ENCODE measurements at places on chromosomes 3 and 15.

- no peak for DNase-seq
These were observed 19.3 kb upstream of the ZNF770 start for GRCh38 chr15:35007397-35007796.

GRCh38 chr3:192275741-192276355 is 451.5 kb downstream of the FGF12 start:
- DNase-seq, result no peak

DNA sequence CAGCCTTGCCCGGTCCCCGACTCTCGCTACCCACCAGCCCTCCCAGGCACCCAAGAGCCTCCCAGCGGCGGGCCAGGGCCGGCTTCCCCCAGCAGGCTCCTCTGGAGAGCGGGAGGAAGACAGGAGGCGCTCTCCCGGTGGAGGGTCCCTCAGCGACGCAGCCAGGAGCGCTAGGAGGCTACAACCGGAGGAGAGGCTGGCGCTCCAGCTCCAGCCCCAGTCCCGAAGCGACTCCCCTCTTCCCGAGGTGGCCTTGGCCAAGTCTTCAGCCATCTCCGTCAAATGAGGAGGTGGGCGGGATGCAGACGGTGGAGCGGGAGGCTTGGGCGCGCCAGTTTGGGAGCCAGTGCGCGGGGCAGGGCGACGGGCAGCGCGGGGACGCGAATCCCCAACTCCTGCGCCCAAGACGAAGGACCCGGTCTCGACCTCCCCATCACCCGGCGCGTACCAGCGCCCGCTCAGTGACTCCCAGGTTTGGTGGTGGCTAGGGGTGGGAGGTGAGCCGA is 722 bp downstream of the CHRNA3 start:
- no peak for DNase-seq

GRCh38 chr3:14243782-14244181 is 65.2 kb downstream of the LSM3 start:
- DNase-seq, result no peak

GRCh38 chr3:40337136-40338108 is 27.9 kb downstream of the EIF1B start:
- no peak for DNase-seq

GRCh38 chr3:134009345-134010000 is 20.3 kb downstream of the SLCO2A1 start:
- DNase-seq, result no peak

DNA sequence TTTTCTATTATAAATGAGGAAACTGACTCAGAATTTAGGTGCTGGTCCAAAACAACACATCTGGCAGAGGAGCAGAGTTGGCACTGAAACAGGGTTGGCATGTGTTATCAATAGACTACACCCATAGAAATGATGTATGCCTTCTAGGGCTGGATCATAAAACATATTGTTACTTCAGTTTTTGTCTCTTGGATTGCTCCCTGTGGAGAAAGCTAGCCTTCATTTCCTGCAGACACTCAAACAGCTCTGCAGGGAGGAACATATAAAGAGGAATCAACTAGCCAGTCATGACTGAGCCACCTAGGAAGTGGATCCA is 507 bp upstream of the MRPL3 start:
- DNase-seq, result no peak

DNA sequence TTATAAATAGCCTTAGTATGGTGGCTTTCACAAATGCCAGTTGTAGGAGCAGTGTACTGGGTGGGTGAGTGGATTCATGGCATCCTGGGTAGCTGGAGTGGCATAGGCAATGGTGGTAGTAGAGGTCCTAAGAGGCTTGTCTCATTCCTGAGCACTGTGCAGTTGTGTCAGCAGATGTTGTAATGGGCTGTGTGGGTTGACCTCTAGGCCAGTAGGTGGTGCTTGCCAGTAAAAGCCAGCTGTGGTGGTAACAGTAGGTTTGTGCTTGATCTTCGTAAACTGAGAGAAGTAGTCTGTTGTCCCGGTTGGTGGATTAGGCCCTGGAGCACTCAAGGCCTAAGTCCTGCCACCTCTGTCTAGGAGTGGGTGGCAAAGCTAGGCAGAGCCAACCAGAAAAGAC is 149.7 kb upstream of the SUCLG2 start:
- no peak for DNase-seq

GRCh38 chr3:120029749-120030148 is 64.5 kb downstream of the GSK3B start:
- no peak for DNase-seq

- DNase-seq, result no peak
These were observed 37.8 kb downstream of the SLC27A2 start for GRCh38 chr15:50219820-50220219.

DNA sequence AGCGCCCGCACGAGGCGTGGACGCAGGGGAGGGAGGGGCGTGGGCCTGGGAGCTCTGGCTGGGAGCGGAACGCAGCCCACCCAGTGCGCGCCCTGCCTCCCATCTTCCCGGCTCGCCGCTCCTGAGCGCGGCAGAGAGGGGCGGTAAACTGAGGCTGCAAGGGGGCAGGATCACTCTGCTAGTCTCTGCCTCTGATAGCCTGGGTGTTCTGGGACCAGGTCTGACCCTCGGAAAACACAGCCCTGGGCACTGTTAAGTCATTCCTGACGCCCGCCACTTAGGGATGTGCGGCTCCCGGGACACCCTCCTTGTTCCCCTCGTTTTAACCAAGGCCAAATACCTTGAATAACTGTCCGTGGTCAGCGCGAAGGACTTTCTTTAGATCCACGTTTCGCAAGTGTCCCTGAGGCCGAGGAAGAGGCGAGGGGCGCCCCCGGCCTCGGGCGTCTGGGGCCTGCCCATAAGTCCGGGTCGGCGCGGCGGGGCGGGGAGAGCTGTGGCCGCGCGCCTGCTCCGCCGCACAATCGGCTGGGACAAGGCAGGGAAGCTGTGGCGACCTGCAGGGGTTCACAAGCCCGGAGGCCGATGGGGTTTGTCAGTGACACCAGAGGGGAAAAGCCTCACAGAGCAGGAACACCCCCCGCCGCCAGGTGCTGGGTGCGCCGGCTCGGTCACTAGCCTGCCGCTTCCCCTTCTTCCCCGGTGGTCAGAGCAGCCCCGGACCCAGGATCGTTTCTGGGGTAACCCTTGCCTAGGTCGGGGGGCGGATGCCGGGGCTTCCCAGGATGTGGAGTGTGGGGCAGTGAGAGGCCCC is 1.5 kb downstream of the ITPKA start:
- DNase-seq, result no peak

DNA sequence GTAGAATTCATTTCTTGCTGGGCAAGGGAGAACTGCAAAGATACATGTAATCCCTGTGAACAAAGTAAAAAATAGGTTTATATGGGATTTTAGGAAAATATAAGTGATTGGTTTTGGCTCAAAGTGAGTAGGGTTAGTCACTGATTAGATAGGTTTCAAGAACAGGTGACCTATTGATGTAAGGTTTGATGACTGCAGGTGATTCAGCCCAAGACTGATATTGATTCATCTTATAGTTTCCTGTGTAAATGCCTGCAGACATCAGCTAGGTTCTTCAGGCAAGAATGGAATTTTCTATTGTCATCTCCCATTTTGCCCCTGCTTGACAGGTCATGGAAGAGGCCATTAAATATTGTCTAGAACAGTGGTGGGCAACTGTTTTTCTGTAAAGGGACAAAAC is 23.9 kb upstream of the ARID3B start:
- no peak for DNase-seq

GRCh38 chr15:59996298-59997041 is 7.6 kb upstream of the FOXB1 start:
- no peak for DNase-seq

- DNase-seq, result no peak
These were observed 18.4 kb downstream of the FNDC3B start for GRCh38 chr3:172057624-172058327.

GRCh38 chr3:81279481-81280379 is 481.7 kb downstream of the GBE1 start:
- no peak for DNase-seq

- DNase-seq, result no peak
These were observed 56.9 kb upstream of the FOXP1 start for GRCh38 chr3:71640331-71640983.

DNA sequence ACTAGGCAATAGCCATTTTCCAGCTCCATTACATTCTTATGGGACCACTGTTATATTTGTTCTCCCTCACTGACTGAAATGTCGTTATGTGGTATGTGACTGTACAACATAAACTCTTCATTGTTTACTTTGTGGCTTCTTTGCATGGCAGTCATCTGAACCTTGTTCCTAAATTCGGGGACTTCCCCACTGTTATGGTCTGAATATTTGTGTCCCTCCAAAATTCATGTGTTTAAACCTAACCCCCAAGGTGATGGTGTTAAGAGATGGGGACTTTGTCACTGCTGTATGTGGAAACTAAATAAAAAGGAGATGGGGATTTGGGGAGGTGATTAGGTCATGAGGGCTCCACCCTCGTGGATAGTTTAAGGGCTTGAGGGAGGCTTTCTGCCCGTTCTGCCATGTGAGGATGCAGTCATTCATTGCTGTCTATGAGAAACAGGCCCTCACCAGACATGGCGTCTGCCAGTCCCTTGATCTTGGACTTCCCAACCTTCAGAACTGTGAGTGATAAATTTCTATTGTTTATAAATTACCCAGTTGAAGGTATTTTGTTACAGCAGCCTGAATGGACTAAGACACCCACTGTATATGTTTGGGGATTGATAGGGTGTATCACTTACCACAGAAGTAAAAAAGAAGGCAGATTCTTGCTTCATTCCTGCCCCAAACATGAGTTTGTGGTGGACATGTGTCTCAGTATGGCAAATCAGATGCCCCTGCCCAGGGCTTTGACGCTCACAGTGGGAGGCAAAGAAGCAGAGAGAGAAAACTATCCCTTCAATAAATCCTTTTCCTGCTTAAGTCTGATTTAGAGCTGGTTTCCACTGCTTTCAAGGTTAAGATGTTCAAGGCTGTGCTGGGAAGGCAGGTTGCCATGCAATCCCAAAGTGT is 138.0 kb upstream of the UBE2E1 start:
- no peak for DNase-seq
